ENCODE measurements at places on chromosomes 1 and 21. TPM values are rescaled to one million over a fixed set of nuclear protein-coding genes. Genes with fewer than 3 reads are reported as not detected.
A peak's percentile ranks its signal among the peaks of the same experiment; 100 is the strongest.

Gene DNALI1
- polyA plus RNA-seq, result 0.06 TPM

DNA sequence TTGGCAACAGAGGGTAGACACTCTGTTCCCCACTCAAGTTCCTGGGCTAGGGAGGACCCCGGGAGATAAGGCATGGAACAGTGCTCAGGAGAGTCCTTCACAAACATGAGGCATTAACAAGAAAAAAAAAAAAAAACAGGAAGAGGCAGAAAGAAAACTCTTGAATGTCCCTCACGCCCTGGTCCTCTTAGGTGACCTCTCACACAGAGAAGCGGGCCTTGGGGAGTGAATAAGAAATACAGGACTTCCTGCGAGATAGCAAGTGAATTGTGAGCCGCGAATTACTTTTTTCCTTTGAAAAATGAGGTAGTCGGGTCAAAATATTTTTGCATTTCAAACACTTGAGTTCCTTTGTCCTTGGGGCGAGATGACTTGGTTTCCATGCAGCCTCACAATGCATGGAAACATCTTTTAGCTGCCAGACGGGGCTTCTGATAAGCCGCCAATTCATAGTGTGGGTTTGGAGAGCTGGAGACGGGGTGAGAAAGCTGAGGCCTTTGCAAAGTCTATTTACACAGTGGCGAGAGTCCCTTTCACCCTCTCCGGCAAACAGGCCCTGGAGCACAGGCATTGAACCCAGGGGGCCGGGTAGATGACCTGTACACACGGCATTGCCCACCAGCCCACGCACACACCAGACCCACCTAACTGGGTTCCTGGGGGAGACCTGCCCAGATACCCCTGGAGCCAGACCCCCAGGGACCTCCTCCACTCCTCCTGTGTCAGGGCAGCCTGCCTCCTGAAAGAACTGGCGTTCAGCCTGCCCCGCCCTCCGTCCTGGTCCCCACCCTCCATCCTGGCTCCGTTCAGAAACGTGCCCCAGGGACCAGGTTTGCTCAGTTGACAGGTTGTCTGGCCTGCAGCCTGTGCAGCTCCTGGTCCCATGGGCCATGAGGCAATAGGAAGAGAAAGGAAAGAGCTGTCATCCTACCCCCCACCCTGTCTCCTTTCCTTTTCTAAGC is 192.3 kb downstream of the PRDM16 start:
- DNase-seq, result no peak

Gene ATP1A4
- not detected for polyA plus RNA-seq

DNA sequence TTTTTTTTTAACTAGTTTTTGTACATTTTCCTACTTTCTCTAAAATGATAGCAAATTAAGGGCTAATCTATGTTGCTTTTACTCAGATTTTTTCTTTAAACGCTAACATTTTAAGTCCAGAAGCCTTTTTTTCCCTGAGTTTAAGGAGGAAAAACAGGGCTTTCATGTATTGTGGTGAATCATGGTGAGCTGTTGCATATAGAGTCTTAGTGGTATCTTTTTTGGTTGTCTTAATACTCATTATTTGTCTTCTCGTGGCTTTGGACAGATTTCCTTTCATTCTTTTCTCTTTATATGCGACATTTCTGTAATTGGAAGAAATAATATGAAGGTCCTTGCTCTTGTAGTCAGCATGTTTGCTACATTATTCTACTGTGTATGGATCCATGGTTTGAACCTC is 1015.6 kb downstream of the PLA2G4A start:
- DNase-seq, result no peak

GRCh38 chr1:63827411-63828321 is 53.8 kb downstream of the ROR1 start:
- no peak for DNase-seq

Gene TFF2
- not detected for polyA plus RNA-seq

DNA sequence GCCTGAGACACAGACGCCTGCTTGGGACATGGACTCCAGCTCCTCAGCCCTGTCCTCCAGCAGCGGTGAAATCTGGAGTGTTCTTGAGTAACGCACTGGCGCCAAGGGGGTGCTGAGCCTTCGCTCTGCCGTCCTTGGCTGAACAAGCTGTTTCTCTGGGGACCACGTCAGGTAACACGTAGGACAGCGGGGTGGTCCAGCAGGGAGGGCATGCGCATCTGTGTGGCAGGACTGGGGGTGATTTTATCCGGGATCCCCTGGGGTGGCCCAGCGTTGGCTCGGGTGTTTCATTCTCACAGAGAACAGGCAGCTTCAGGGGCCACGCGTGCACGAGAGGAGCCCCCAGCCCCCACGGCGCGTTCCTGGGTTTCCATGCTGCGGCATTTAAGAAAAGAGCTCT is 61.2 kb downstream of the AGPAT3 start:
- DNase-seq, result no peak

Gene MXRA8
- 0.14 TPM for polyA plus RNA-seq

DNA sequence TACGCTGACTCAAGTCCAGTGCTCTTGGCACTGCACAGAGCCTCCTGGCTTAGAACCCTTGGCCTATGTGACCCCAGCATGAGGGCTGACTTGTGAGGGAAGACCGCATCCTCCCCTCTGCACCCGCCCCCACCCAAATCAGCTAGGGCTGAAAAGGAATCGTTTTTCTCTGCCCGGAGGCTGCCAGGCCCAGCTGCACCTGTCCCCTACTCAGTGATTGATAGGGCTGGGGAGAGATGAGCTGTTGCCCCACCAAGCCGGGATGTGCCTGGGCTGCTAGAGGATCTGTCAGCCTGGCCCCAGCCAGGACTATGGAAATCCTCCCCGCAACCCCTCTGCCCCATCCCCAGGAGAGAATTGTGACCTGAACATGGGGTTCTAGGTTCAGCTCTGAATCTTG is 20.6 kb downstream of the MYOG start:
- no peak for DNase-seq

DNA sequence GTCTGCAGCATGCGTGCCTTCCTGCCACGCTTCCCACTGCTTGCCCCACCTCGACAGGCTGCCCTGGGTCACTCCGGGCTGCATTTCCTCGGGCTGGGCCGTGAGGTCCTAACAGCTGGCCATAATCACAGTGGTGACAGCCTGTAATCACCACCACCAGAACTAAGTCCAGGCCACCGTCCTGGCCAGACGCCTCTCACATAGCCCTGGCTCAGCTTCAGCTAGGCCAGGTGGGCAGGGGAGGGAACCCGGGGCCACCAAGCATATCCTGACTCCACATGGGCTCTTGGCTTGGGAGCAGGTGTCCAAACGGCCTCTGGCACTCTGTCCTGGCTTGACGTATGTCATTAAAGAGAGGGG is 229.5 kb downstream of the TRABD2B start:
- DNase-seq, result no peak

- no peak for DNase-seq
These were observed 64.0 kb upstream of the ASB17 start for GRCh38 chr1:75996196-75996595.

GRCh38 chr21:43717166-43717853 is 1.6 kb upstream of the PDXK start:
- DNase-seq, result no peak

GRCh38 chr1:7265771-7266371 is 480.6 kb downstream of the CAMTA1 start:
- DNase-seq, result peak; percentile 88

DNA sequence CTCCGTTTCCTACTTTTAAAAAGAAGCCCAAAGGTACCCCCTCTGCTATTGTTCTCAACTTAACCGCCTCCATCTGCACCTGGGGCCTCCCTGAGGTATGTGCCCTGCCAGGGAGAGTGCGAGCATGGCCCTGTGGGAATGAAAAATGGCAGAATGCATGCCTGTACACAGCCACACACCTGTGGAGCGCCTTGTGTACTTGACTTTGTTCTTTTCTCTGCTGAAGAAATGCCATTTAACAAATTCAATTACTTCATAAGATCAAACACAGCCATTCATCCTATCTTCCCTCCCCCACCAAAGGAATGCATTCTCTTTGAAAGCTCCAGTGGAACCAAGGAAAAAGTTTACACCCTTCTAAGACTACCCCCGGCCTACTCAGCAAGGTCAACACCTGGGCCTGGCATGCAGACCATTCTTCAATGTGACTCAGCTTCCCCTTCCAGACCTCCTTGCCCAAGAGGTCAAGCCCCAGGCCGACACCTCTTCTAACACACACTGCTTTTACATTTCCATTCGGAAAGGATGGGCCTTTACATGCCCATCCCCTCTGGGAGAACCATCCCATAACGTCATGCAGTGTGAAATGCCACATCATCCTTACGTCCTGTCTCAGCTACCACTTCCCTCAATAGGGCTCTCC is 123.7 kb downstream of the SMYD2 start:
- DNase-seq, result peak; percentile 55

GRCh38 chr1:61160526-61160925 is 78.2 kb downstream of the NFIA start:
- DNase-seq, result no peak

GRCh38 chr1:111690306-111690617 is 48.9 kb downstream of the INKA2 start:
- no peak for DNase-seq

DNA sequence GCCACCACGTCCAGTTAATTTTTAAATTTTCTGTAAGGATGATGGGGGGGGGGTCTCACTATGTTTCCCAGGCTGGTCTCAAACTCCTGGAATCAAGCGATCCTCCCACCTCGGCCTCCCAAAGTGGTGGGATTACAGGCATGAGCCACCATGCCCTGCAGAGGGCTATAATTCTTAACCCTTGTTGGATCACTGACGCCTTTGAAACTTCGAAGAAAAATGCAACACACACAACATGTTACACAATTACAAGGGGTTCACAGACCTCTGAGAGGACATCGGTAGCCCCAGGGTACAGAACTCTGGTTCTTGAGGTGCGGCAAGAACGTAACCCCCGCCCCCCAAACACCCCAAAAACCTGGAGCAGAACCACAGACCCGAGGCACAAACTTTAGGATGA is 8.4 kb upstream of the LUZP1 start:
- DNase-seq, result no peak

DNA sequence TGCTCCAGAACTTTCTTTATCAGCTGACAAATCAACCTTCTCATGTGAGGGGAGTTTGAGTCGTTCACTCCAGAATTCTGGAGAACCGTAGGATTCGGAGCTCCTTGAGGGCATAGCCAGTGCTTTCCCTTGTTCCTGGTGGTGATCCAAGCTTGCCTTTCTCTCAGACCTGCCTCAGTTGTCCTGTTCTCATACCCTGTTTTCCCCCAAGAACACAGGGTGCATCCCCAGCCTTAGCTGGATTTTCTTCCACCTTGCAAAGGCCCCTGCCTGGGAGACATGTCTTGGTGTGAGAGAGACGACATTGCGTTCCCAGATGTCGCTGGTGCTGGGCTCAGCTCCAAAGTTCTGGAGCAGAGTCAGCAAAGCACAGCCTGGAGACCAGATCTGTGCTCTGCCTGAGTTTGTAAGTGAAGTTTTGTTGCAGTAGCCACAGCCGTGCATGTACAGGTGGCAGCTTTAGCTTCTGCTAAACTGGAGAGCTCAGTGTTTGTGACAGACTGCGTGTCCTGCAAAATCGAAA is 40.0 kb downstream of the ABCG1 start:
- DNase-seq, result no peak

- no peak for DNase-seq
These were observed 159.6 kb upstream of the COL11A1 start for GRCh38 chr1:103267893-103268292.

- no peak for DNase-seq
These were observed 9.8 kb downstream of the NADK start for GRCh38 chr1:1768249-1768992.

DNA sequence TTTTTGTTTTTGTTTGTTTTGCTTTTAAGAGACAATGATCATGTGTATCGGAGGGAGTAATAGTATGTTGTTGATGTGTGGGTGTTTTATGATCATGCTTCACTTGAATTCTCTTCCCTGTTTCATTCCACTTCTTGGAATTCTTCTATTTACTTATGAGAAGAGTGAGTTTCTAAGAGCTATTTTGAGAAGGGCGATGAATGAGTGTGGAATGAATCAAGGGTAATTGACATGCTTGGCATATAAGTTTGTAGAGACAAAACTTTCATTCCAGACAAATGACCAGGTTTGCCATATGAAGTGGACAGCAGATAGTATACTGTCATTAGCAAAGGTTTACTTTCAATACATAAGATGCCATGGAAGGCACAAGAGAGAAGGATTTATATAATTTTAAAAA is 42.3 kb upstream of the PDC start:
- no peak for DNase-seq

- DNase-seq, result no peak
These were observed 212.7 kb downstream of the PTBP2 start for GRCh38 chr1:96934282-96934681.

DNA sequence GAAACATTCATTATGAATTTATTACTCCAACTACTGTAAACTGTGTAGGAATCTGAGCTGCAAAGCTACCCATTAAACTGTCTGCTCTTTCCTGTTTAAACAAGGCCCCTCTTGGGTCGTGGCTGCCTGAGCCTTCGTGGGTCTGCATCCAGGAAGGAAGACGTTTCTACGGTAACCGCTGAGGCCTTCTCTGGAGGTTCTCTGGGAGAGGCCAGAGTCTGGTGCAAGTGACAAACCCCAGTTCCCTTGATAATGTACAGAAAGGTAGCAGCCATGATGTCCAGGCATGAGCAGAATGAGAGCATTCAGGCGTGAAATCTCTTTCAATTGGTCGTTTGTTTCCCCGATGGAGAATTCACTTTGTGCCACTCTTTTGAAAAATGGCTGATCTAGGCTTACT is 350.2 kb downstream of the PLPP3 start:
- no peak for DNase-seq

DNA sequence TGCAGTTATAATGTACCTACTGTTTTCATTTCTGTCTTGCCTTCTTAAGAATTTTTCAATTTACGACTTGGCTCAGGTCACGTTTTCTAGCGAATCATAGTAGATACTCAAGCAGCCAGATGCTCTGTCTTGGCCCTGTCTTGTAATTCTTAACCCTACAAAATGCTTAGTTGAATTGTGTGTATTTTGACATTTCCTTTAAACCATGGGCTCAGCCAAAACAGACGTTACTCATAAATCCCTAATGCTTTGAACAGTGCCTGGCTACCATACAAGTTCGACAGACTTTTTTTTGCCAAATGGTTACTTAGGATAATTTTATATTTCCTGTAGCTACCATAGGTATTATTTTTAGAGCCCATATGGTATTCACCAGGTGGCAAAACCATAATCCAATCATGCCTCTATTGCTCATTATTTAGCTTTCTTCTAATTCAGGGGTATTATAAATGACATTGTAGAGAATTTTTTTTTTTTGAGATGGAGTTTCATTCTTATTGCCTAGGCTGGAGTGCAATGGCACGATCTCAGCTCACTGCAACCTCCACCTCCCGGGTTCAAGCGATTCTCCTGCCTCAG is 54.3 kb downstream of the KCNK1 start:
- no peak for DNase-seq

- no peak for DNase-seq
These were observed 101.6 kb downstream of the DMRTB1 start for GRCh38 chr1:53560581-53561502.

Gene CLCA4
- 1.5 TPM for polyA plus RNA-seq

Gene HSPA6
- 0.26 TPM for polyA plus RNA-seq

Gene GOLT1A
- 0.46 TPM for polyA plus RNA-seq

Gene PPP1R15B
- polyA plus RNA-seq, result 19.1 TPM

- no peak for DNase-seq
These were observed 7.9 kb upstream of the EDN2 start for GRCh38 chr1:41492341-41492848.

- DNase-seq, result no peak
These were observed 94.0 kb downstream of the TNR start for GRCh38 chr1:175649416-175649815.
